Thoracic aorta (tissue), 2 donors: ENCODE measurements at places on chromosomes 12 and 14.

DNA sequence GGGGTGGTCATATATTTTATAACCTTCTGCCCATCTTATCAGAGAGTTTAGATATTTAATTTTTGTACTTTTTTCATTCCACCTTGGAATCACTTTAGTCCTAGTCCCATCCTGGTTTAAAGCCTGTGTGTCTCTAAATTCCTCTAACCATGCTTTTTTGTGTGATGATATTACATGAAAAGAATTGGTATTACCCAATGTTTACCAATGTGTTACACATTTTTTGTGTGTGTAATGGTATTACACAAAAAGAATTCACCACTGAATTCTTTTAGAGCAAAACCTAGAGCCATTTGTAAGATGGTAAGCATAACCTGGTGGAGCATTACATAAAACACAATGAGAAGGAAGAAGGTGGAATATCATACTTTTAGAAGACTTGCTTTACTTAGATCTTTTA lies 77.5 kb downstream of the FAR2 start:
- DNase-seq, result no peak

DNA sequence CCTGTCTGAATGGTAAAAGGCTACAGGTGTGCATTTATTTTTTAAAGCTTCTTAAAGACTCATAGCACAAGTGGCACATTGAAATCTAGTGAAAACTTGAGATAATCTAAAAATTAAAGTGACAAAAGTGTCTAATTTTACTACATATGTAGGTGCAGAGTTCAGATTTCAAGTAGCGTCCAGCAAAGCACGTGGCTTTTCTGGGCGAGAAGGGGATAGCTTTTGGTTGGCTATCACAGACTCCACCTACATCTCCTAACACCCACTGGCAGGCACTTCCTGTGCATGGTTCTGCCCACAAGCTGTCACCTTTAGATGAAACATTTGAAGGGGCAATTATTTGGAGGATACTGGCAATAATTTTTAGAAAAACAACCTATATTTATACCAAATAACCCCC lies 1.9 kb upstream of the PITPNM2 start:
- DNase-seq, result no peak

DNA sequence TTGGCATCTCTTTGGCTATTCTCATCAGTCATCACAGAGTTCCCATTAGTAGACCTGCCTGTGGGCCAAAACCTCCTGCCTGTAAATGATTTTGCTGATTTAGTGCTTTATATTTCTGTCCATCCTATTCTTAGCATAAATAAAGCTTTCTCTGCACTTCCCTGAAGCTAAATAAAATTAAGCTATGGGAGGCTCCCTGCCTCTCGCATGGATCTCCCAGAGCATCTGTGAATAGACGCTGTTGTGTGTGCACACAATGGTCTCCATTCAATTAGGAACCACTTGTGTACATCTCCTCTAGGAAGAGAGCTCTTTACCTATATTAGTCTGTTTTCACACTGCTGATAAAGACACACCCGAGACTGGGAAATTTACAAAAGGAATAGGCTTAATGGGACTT lies 80.4 kb downstream of the PPFIBP1 start:
- no peak for DNase-seq

- DNase-seq, result no peak
Measured at GRCh38 chr12:12616512-12617310, 5.0 kb downstream of the CREBL2 start.

GRCh38 chr14:51855234-51855633 lies 5.2 kb upstream of the GNG2 start:
- no peak for DNase-seq

DNA sequence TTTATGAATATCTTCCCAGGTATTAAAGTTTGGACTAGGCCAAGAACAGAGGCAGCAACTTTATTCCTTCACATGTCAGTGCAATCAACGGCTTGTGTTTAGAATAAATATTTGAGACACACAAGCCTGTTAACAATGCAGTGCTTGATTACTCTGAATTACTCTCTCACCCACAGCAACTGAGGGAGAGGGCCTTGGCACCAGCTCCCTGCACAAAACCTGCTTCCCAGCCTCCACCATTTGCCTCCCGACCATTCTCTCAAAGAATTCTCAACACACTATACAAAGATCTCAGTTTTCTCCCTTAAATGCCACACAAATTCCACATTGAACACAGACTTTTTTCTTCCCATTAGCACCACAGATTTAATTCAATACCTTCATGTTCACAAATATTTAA lies 77.0 kb downstream of the STON2 start:
- no peak for DNase-seq

DNA sequence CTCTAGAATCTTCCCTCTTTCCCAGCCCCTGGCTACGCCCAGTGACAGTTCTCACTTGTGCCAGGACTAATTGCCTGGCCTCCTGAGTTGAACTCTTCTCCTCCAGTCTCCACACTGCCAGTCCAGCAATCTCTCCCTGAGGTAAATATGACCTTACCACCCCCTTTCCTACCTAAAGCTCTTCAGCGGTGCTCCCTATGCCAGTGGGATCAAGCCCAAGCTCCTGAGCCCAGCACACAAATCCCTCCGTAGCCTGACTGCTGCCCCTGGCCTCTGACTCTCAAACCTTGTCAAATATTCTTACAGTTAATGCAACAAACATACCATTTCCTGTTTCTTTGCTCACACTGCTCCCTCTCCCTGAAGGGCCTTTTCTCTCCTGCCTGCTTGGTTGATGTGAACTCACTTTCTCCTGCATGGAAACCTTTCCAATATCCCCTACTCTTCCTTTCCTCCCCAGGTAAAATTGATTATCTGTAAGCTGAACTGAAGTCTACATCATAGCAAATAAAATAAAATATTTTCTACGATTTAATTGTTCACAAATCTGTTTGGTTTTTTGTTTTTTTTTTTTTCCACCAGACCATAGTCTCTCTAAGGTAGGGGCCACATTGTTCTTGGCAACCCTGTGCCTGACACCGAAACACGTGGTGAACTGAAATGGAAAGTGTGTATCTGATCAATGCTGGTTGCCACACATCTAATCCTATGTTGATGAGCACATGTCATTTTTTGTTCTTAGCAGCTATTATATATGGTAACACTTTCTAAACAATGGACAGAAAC lies 147.5 kb downstream of the SLC38A6 start:
- no peak for DNase-seq

DNA sequence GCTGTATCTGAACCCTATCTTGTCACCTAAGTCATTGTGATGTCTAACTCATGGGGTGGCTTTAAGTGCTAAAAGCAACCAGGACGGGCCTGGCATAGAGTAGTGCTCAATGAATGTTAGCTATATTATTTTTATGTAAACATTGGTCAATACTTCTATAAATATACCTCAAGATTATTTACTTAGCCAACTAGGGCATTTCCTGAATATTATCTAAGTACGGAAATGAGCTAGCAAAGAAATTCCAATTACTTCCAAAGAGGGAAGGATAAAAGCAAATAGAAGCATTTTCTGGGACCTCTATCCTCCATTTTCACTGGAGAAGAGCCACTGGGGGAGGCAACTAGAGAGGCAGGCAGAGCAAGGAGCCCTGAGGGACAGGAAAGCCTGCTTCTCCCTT lies 20.6 kb downstream of the CCDC92 start:
- DNase-seq, result no peak

- no peak for DNase-seq
Measured at GRCh38 chr12:57243521-57244311, 7.3 kb downstream of the STAC3 start.

DNA sequence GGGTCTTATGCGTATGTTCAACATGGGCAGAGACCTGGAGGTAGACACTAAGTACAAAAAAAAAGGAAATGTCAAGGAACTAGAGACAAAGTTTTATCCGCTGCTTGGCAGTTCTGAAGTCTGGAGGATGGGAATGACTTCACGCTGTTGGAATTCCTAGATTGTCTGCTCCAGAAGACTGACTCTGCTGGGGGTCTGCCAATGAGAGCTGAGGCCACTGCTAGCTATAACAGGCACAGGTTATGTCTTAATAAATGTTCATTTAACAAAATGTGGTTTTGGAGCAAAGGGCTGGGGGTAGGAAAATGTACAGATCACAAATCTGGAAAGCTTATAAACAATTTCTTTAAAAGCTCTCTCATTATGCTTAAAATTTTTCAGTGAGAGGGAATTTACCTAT lies 5.9 kb downstream of the RNASE8 start:
- DNase-seq, result no peak

DNA sequence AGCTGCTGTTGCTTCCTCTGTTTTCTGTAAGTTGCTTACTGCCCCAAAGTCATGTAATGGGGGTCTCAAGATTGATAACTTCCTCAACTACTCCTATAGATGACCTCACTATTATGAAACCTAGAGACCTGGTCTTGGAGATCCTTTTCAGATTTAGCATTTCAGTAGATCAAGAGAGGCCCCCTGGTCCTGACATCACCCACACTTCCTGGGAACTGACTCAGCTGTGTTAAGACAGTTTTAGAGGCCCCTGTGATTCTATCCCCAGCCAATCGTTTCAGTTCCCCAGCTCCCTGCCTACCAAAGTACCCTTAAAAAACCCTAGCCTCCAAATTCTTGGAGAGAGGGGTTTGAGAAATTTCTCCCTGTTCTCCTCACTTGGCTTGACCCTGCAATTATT lies 9.2 kb upstream of the ARG2 start:
- DNase-seq, result no peak

DNA sequence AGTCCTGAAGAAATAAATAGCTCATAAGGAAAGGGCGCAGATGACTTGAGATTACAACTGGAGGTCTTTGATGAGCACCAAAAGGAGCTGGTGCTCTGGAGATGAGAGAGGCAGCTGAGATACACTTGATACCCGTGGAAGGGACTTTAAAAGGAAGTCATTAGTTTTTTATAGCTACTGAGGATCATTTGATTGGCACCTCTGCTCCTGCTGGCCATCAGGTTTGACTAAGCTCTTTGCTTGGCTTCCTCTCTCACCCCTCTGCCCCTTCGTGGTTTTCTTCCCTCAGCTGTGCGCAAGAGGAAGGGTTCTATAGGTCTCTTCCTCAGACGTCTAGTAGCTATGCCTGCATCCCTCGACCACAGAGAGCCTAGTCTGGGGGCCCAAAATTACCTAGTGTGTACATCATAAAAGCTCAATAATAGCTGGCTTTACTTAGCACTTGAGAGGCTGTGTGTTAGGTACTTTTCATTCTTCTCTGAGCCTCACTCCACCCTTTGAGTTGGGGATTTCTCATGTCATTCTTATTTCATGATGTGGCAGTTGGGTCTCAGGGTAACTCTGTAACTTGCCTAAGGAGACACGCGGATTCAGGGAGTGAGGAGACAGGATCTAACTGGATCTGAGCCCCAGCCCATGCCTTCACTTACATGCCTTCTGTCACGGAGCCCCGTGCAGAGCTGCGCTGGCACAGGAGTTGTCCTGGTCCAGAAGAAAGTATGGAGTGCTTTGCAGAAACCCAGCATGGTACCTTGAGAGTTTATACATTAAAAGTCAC lies 68.4 kb upstream of the ASPG start:
- no peak for DNase-seq

GRCh38 chr12:78938341-78939084 lies 73.9 kb downstream of the SYT1 start:
- DNase-seq, result no peak

- DNase-seq, result no peak
Measured at GRCh38 chr14:51860825-51861499, 550 bp downstream of the GNG2 start.

DNA sequence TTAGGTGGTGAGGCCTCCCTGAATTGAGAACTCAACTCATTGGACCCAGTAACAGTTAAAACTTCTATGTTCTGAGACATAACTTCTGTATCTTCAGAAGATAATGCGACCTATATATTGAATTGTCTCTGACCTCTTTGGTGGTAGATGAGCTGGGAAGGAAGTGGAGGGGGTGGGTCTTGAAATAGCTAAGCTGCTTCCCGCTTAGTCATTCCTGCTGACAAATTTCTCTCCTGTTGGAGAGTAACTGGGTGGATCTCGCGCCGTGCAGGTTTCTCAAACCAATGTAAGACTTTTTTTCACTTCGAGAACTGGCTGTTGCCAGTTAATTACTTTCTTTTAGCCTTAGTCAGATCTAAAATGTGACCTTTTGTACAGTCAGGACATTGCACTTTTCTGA lies 100.8 kb downstream of the PPHLN1 start:
- no peak for DNase-seq

DNA sequence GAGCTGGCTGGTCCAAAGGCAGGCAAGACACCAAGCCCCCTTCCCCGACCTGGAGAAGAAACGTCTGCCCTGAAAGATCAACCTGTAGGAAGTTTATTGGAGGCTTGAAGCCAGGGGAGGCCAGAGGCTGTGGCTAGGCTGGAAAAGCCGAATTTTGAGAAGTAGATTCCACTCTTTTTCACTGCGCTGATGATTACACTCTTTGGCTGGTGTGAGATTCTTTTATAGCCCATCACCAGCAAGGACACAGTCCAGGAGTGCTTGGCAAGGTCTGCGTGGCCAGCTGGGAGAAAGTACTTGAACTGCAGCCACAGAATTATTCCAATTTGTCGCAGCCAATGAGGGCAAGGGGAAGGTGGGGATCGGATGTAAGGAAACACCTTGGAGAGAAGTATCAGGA lies 45.0 kb downstream of the SYNE3 start:
- DNase-seq, result no peak

GRCh38 chr12:30796313-30796780 lies 41.6 kb upstream of the CAPRIN2 start:
- DNase-seq, result no peak

GRCh38 chr12:5827591-5827990 lies 117.5 kb downstream of the ANO2 start:
- no peak for DNase-seq

DNA sequence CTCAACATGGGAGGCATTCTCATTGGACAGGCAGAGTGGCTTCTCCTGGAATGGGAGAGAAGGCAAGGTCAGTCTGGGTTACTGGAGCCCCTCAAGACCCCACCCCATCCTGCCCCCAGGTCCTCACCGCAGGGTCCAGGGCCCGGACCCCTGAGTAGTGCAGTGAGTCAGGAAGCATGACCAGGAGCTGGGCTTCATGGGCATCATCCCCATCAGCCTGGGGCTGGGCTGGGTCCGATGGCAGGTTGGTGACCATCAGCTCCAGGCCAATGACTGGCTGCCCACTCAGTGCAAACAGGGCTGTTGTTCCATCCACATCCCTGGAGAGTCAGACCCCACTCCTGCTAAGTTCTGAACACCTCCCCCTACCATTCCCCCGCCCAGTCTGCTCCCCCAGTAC lies 13.1 kb downstream of the ITGA7 start:
- no peak for DNase-seq

- no peak for DNase-seq
Measured at GRCh38 chr14:48401321-48401720, 725.9 kb upstream of the MDGA2 start.

DNA sequence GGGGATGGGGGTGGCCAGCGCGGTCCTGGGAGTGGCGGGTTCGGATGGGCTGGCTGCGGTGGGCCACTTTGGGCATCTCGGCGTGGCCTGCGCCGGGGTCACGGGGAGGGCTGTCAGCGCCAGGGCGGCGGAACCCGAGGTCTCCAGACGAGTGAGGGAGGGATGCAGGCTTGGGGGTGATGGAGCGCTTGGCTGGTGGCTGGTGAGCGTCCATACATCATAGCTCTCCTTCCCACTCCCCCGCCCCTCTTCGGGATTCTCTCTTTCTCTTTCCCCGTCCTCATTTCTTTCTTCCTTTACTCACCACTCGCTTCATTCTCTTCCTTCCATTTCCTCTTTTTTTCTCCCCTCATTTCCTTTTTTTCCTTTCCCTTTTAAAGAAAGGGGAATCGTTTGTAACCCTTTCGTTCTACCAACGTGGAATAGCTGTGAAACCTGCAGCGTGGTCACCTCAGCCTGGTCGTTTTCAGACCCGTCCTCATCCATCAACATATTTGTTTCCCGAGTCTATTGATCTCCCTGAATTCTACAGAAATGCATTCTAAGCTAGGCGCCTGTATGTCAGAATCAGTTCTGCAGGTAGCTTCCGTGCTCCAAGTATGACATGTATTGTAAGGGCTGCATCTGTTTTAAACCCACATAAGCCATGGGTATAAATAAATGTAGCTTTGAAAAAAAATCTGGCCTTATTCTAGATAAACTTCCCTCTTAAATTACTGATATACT lies 260.3 kb upstream of the E2F7 start:
- no peak for DNase-seq
